ENCODE measurements at places on chromosomes 13 and 19.

GRCh38 chr13:109163037-109163379, 533.6 kb downstream of the MYO16 start:
- no peak for DNase-seq

DNA sequence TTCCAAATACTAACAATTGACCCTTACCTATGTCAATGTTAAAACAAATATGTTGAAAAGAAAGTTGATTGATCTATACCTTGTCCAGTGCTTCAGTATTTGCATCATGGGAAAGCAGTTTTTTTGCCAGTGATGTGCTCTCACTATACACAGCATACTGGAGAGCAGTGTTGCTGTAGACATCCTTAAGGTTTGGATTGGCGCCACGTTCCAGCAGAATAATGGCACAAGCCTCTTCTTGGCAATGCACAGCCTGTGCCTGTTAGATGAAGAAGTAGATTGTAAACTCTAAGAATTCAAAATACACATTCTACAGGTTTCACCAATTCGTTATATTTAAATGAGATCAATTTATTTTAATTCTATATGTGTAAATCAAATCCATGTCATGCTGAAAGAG, 43.9 kb upstream of the C1QTNF9B start:
- DNase-seq, result no peak

GRCh38 chr13:72125561-72125960, 258.6 kb upstream of the DACH1 start:
- no peak for DNase-seq

DNA sequence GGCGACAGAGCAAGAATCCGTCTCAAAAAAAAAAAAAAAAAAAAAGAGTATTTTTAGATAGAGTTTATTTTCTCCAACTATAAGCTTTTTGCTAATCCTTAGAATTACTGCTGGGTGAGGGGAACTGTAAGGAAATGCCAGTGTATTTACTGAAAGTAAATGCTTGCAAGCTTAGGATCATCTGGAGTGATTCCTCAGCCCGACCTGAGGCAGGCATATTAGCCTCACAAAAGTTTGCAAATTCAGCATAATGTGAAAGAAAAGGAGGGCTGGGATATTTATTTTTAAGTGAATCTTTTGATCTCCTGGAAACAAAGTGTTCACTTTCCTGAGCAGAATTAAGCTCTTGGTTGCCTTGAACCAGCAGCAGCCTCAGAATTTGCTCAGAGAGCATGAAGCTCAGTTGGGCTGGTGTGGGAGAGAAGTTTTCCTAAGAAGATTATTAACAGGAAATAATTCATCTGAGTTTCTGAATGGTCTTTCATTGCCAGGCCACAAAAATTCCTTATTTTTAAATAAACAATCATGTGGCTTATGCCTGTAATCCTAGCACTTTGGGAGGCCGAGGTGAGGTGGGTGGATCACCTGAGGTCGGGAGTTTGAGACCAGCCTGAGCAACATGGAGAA, 24.7 kb upstream of the SPATA13 start:
- DNase-seq, result no peak

DNA sequence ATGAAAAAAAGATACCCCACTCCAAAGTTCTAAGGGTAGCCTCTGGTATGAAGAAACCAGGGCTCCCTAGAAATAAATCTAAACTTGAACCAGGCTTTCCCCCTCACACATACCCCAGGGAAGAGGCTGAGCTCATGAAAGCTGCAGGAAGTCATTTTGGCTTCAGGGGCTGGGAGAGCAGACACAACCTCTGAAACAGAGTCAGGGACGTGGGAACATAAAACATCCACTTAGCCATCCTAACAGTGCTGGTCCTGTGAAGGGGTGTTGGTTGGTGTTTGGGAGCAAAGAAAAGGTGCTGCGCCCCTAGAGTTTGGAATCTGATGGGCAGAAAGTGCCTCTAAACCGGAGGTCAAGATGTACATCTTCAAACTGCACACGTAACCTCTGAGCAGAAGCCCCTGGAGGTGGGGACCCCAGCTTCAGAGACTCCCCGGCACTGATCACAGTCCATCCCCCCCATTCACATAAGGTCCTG, 15.8 kb downstream of the RAB3D start:
- no peak for DNase-seq

- no peak for DNase-seq
Measured at GRCh38 chr13:46934749-46935148, 37.9 kb upstream of the HTR2A start.

DNA sequence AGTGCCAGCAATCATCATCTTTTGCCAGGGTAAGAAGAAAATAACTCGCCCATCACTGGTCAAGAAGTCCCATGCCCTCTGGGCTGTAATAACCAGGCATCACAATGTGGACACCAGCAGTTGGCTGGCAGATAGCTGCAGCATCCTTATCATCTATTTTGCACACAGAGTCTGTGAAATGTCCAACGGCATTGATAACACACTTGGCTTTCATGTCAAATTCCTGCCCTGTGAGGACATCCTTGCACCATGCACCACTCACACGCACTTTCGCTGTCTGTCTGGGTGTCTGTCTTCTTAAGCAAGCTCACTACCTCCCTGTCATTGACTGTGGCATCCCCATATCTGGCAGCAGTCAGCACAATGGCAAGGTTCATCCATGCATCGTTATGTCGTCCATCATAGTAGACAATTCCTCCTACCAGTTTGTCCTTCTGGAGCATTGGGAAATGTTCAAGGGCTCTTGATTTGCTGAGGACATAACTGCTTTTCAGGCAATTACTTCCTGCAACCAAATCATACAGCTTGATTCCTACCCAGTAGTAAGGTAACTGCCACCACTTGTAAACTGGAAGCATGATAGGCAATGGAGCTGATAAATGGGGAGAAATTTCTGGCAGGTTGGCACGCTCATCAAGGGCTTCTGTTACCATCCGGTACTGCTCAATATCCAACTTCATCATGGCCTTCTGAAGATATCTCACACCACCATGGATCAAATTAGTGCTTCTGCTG, 6.8 kb upstream of the ZSCAN5A start:
- DNase-seq, result no peak

- no peak for DNase-seq
Measured at GRCh38 chr13:85825454-85825853, 26.2 kb upstream of the SLITRK6 start.

DNA sequence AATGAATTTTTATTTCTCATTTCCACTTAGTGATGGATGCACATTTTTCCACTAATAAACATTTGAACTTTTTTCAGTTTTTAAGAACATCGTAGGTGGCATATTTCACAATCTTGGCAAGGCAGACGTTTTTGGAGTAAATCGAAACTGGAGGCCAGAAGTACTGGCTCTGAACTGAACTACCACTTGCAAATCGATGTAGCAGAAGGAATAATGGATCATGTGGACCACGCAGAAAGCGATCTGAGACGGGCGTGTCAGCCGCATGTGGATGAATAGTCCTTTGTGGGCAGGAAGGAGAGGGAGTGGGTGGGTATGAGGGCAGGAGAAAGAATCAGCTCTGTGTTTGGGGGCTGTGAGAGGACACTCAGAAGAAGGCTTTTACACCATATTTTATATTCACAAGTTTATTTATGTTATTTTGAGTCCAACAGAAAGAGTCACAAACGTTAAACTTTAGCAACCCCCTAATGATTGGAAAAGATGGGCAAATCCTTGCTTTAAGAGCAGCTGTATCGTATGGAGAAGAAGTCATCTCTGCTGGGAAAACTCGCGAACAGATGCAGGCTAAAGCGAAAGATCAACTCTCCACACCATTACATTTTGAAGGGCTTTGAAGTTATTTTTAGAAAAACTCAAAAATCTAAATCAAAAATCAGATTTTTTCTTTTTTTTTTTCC, 90.5 kb downstream of the COL4A2 start:
- no peak for DNase-seq

- DNase-seq, result no peak
Measured at GRCh38 chr19:27792576-27793127, 1420.3 kb downstream of the UQCRFS1 start.

DNA sequence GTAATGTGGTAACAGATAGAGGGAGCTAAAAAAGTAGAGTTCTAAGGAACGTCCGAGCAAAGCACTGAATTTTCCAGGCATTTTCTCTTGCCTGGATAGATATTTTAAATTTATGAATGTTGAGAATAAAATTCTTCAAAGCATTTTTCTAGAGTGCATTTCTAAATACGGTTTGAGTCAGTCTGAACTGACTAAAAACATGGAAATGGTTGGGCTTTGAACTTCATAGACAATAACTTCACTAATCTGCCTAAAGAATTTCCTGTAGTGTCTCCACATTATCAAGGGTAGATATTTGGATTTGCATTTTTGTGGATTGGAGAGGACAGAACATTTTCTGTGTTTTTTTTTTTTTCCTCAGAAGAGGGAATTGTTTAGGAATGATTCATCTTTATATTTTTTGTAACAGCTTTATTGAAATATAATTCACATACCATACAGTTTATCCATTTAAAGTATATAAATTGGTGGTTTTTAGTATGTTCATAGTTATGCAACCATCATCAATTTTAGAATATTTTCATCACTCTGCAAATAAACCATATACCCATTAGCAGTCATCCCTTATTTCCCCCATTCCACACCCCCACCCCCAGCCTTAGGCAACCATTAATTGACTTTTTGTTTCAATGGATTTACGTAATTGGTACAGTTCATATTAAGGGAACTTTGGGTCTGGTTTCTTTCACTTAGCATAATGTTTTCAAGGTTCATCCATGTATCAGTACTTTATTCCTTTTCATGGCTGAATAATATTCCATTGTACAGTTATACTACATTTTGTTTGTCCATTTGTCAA, 20.7 kb downstream of the GARRE1 start:
- DNase-seq, result no peak

GRCh38 chr13:44667943-44668342, 91.8 kb upstream of the TSC22D1 start:
- DNase-seq, result no peak

DNA sequence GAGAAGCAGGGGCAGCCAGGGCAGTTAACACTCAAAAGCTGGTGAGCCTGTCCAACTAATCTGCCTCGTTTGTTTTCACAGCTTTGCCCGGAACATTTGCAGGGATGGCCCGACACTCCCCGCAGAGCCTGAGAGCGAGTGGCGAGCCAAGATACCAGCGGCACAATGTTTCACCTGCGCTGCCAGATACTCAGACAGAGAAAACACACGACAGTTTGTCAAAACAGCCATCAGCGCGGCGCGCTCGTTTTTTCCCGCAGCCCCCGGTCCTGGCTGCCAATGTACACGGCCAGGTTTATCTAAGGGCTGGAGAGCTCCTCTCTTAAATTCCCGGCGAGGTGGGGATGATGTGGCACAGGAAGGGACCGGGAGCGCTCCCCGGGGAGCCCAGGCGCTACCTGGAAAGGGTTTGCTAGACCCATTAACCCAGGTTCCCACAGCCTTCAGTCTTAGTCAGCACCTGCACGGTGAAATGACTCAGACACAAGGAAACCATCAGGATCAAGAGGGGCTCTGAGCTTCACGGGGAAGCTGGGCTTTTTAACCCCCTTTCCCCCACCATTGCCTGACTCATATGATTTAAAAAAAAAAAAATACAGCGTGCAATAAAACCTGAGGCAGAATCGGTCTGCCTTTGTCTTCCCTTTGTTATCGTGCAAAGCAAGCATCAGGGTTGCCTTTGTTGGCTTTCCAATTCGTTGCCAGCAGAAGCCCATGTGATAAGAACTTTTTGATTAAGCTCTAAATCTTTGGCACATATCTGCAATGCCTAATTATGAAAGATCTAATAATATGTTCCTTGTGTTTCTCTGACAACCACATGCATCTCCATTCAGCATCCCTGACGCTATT, 186.2 kb downstream of the EFNB2 start:
- DNase-seq, result no peak

DNA sequence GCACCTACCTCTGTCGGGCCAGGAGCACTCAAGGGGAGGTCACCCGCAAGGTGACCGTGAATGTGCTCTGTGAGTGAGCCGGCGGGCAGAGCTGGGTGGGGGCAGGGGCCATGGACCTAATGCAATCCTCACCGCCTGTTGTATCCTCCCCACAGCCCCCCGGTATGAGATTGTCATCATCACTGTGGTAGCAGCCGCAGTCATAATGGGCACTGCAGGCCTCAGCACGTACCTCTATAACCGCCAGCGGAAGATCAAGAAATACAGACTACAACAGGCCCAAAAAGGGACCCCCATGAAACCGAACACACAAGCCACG, 1.8 kb upstream of the ICAM4 start:
- DNase-seq, result no peak

- no peak for DNase-seq
Measured at GRCh38 chr13:70964124-70964523, 855.9 kb upstream of the KLHL1 start.

- no peak for DNase-seq
Measured at GRCh38 chr13:76350399-76350798, 535.8 kb downstream of the KCTD12 start.

DNA sequence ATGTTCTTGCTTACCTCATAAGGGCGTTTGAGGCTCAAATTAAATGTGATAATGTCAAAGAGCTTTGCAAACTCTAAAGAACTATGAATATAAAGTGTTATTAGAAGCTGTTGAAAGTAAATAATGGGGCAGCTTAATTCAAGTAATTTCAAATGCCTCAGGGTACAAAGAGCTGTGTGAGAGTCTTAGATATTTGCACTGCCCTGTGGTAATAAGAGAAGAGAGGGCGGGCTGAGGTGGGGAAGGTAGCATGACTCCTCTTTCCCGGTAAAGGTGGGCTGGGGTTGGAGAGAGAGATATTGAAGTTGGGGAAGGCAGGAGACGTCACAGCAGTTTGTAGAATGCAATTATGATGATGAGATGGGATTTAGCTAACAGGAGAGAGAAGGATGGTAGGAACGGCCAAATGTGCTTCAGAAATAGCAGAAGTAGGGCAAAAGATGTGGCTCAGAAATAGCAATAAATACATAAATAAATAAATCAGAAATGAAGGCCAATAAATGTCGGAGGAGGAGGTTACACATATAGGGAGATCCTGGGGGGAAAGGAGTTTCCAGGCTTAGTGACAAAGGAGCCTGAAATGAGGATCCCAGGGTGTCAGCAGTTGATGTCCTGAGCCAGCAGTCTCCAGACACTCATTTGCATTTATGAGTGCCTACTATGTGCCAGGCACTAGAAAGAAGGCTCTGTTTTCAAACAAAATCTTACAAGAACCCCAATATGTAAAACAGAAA, 35.7 kb upstream of the RCBTB2 start:
- DNase-seq, result no peak

DNA sequence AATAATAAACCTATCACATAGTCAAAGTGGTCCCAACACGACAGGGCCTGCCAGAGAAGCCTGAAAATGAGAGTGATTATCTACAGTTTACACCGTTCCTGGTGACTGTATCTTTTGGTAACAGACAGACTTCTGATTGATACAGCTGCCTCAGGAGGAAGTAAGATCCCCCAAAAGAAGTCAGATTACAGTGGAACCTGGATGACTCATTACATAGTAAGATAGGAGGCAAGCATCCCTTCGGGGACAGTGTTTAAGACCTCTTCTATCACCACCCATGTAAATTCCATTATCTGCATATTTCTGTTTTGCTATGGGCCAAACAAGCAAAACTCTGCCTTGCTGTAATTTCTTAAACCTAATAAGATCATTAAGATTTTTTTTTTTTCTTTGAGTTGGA, 44.0 kb upstream of the FLT1 start:
- DNase-seq, result no peak

- no peak for DNase-seq
Measured at GRCh38 chr13:89852570-89852969, 1494.9 kb upstream of the MIR17HG start.

Measured in activated CD8-positive, alpha-beta memory T cell treated with anti-CD3 and anti-CD28 coated beads for 4 hours (primary cell).